ENCODE measurements at places on chromosomes 16 and 17. TPM values are rescaled to one million over a fixed set of nuclear protein-coding genes. Genes with fewer than 3 reads are reported as not detected.

DNA sequence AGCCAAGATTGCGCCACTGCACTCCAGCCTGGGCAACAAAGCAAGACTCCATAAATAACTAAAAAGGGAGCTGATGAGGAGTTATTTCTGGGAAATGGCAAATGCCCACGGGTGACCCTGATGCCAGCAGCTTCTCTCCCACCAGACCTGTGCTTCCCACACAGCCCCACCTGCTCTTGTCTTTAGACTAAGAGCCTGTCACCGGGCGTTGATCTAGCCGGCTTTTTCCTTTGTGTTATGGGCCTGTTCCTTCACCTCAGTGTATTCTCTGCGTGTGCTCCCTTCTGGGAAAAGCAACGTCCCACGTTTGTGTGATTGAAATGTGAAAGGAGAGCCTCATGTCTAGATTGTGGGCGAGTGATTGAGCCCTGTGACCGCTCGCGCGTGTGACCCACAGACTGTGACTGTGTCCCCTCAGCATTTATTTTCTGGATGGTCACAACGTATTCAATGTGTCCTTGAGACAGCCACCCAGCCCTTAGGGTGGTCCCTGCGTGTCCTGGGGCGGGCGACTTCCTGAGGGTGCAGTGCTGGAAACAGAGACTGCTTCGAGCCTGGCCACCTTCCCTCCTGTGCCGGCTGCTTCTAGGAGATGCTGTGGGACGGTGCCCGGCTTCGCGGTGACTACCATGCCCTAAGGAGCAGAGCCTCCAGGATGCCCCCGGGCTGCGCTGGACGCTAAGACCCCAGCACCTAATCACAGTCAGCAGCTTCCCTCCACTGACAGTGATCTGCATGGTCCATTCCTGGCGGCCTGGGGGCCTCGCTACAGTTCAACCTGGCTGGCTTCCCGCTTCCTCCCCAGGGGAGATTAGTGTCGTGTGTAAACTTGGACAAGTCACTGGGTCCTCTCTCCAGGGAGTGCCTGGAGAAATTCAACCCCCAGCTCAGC, 7.8 kb upstream of the RNPS1 start:
- no peak for DNase-seq

The RPL23 gene
- 2,502 TPM for polyA plus RNA-seq

DNA sequence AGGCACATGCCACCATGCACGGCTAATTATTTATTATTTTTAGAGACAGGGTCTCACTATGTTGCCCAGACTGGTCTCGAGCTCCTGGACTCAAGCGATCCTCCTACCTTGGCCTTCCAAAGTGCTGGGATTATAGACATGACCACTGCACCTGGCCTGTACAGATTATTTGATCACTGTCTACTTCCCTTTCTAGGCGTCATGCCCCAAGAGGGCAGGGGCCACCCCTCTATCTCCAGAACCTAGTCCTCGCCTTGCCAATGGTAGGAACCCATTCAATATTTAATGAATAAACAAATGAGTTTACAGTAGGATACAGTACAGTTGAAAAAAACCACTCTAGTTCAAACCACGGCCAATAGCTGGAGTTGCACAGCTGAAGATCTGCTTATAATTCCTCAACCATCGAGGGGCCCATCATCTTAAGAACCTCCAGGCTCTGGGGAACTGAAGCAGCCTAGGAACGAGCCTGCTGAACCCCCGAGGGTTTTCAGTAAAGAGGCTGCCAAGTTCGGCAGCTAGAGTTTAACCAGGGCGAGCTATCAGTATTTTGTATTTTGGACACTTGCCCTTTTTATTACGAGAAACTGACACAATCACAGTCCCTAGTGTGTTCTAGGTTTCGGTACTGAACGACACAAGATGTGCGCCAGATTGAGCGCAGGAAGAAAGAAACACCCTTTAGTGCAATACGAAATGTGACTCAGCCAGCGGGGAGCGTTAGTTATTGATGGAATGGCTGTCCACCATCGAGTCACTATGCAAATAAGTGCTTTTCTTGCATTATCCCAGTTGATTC, 14.6 kb downstream of the ADCY9 start:
- no peak for DNase-seq

DNA sequence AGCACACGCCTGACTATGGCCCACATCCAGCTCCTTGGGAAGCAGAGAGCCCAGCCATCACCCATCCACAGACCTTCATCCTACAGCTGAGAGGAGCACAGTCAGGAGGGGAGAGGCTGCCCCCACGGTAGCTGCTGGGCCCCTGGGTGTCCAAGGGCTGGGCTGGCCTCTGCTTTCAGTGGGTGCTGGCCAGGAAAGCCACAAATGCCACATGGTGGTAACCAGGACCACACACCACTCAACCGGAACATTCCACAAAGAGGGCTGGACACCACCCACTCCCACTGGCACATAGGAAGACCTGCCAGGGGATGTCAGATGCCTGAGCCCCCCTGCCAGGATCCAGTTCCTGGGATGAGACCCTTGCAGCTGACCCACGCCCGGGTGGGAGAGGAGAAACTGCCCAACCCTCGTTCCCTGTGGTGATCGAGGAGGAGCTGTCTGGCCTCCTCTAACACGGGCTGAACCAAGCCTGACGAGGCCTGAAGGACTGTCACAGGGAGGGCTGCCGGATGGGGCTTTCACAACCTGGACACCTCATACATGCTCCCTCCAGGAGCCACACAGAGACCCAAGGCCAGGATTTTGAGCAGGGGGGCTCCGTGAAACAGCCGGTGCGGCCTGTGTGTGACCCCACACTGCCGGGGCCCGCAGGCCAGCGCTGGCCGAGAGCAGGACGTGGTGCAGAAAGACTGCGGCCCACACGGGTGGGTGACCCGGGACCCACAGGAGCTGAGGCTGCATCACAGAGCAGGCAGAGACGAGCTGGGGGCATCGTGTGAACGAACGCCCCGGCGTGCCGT, 30.7 kb downstream of the PIEZO1 start:
- no peak for DNase-seq

GRCh38 chr16:64381979-64382378, 739.9 kb downstream of the CDH11 start:
- no peak for DNase-seq

- DNase-seq: no peak
Observed at GRCh38 chr17:68029512-68030215, 5.9 kb upstream of the KPNA2 start.
